PC-9 (cell line): ENCODE measurements at places on chromosomes 3 and 15. TPM values are rescaled to one million over a fixed set of nuclear protein-coding genes. Genes with fewer than 3 reads are reported as not detected.
A peak's percentile ranks its signal among the peaks of the same experiment; 100 is the strongest.

Gene ITIH1
- total RNA-seq = not detected in 2 replicates

DNA sequence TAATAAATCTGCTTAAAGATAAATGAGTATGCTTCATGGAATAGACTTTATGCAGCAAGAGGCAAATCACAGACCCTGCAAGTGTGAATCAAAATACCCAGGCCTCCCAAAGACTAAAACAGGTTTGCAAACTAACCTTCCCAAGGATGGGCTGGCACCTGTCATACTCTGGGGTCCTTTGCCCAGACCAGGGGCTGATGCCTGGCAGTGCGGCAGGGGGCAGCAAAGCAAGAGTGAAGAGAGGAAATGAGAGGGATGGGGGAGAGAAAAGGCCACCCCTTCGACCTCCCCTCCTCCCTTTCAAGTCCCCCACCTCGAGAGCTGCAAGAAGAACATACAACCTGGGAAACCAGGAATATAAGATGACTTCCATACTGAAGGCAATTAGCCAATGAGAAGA lies 31.8 kb downstream of the XXYLT1 start:
- no peak for DNase-seq
- no peaks in the 10 kb centered on the region for H3K27me3 ChIP-seq
- H3K4me1 ChIP-seq = no peaks in the 10 kb centered on the region
- no peaks in the 10 kb centered on the region for H3K36me3 ChIP-seq
- H3K27ac ChIP-seq = no peak overlapping the region

GRCh38 chr3:87468235-87468634 lies 191.9 kb upstream of the POU1F1 start:
- no peaks in the 10 kb centered on the region for H3K36me3 ChIP-seq
- no peak for DNase-seq
- H3K4me3 ChIP-seq = no peak overlapping the region
- H3K4me1 ChIP-seq = no peaks in the 10 kb centered on the region
- H3K27ac ChIP-seq = no peak overlapping the region
- H3K27me3 ChIP-seq = no peaks in the 10 kb centered on the region

- H3K27me3 ChIP-seq = no peaks in the 10 kb centered on the region
- peak; percentile 49 for DNase-seq
- no peaks in the 10 kb centered on the region for H3K4me1 ChIP-seq
- H3K27ac ChIP-seq = no peak overlapping the region
- no peaks in the 10 kb centered on the region for H3K36me3 ChIP-seq
These were observed 19.6 kb upstream of the OR5K4 start for GRCh38 chr3:98333989-98334606.

DNA sequence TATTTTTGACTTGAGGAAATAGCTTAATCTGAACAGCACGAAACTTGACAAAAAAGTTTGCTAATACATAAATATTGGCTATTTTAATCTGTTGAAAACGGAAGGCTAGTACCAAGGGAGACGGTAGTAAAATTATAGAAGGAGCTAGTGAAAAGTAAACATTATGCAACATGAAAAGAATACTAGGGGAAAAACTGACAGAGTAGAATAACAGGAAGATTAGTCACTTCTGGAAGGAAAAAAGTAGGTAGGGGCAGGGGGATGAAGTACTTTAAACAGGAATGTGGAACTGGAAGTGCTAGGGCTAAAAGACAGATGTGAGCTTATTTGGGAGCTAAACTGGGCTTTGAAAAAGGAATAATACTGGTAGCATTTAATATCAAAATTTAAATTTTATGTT lies 60.1 kb downstream of the MBNL1 start:
- peaks cover 52% of the 10 kb centered on the region for H3K4me1 ChIP-seq
- H3K4me3 ChIP-seq = peak overlapping the region; percentile 28
- peak overlapping the region; percentile 88 for H3K27ac ChIP-seq

DNA sequence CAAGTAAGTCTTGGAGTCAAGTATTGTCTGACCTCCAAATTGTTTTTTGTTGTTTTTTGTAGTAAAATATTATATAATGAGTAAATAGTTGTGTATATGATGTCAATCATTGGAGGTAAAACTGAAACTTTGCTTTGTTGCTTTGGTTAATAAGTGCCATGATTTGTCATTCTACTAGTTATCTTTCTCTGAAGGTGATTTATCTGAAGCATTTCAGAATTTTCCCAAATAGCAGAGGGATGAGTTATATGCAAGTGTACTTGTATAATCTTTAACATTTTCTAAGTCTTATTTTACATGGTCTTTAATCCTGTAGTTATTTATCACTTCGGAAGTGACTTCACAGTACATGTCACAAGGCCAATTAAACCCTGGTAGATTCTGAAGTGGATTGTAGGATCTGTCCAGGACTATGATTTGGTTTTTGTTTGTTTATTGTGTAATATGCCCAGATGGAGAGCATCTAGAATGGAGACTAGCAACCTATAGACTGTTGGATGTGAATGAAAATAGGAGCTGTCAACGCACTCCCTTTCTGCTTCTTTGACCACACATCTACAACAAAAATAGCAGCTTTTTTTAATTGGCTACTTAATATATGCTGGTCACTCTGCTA lies 93.1 kb upstream of the SAMMSON start:
- no peaks in the 10 kb centered on the region for H3K4me1 ChIP-seq
- H3K27ac ChIP-seq = no peak overlapping the region
- no peak overlapping the region for H3K4me3 ChIP-seq
- no peaks in the 10 kb centered on the region for H3K27me3 ChIP-seq
- no peak for DNase-seq

Gene ACTRT3
- 1.5 and 2.4 TPM in 2 replicates for total RNA-seq

DNA sequence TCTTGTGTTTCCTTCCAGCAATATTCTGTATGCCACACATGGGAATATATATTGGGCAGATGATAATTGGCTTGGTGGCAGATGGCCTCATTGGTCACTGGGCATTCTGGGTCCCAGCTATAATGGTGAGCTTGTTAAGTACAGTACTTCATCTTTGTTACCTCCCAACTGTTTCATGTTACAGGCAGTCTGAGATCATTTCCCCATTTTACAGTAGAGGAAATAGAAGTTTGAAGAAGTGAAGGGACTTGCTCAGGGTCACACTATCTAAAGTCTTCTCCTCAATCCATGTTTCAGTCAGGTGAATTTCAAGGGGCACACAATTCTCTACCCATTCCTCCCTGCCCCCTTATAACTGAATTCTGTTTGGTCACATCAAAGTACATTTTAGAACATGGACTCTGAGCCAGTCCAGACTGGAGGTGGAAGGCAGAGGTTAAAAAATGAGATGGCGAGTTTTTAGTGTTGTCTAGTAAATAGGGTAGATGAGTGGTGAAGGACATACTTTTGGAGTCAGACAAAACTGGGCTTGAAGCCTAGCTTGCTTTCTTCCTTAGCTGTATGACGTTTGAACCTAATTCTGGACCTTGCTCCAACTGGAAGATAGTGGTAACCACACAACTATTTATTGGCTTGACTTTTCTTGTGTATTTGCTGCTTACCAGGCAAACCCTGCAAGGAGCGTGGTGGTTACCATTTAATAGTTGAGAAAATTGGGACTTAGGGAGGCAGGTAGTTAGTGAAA lies 2.5 kb downstream of the EEFSEC start:
- H3K4me3 ChIP-seq = no peak overlapping the region
- no peak for DNase-seq
- H3K27me3 ChIP-seq = no peaks in the 10 kb centered on the region
- peaks cover 24% of the 10 kb centered on the region; the same call in 1 of the 2 replicates for H3K36me3 ChIP-seq
- peaks cover 9% of the 10 kb centered on the region for H3K4me1 ChIP-seq

DNA sequence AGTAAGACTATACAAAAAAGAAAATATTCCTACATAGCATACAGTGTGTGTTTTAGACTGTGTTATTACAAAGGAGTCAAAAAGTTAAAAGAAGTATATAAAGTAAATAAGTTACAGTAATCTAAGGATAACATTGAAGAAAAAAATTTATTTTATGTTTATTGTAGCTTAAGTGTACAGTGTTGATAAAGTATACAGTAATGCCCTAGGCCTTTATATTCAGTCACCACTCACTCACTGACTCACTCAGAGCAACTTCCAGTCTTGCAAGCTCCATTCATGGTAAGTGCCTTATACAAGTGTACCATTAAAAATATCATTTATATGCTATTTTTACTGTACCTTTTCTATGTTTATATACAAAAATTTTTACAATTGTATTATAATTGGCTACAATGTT lies 220.1 kb downstream of the BCHE start:
- H3K4me3 ChIP-seq = no peak overlapping the region
- H3K4me1 ChIP-seq = no peaks in the 10 kb centered on the region

Gene FOXB1
- 2.2 and 2.7 TPM in 2 replicates for total RNA-seq

GRCh38 chr3:40779039-40779438 lies 254.3 kb downstream of the ZNF621 start:
- DNase-seq = no peak
- no peaks in the 10 kb centered on the region for H3K27me3 ChIP-seq
- no peaks in the 10 kb centered on the region for H3K4me1 ChIP-seq
- H3K4me3 ChIP-seq = no peak overlapping the region

DNA sequence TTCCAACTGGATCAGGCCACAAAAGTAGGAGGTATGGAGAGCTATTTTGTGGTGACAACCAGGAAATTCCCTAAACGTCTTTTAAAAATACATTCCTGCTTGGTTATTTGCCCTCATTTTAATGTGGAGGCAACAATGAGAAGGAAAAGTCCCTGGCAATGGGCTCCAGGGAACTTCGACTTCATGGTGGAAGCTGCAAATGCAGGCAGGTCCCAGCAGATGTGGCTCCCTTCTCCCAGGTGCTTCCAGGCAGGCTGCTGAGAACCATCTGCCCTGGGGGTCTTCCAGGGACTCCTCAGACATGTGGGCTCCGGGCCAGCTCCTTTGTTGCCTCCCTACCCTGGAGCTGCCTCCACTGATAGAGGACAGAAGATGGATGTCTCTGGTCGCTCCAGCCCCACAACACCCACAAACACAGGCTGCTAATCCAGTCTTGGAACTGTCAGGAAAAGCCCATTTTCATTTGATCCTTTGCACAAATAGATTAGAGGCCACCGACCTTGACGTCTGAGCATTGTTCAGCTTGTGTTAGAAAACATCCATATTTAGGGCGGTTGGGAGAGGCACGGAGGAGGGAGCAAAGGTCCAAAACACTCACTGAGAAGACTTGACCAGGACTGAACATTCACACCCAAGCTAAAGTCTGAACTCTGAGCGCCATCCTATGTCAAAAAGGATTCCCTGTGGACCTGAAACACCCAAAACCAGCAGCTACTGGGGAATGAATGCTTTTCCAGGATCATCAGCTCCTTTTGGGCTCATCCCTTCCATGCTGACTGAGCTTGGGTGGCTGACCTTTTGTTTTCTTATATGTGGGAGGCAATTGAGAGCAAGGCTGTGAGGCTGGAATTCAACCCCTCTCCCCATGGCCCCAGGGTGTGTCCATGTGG lies 30.2 kb upstream of the SLCO2A1 start:
- H3K27ac ChIP-seq = no peak overlapping the region
- H3K27me3 ChIP-seq = peaks cover 7% of the 10 kb centered on the region; the same call in 1 of the 2 replicates
- no peaks in the 10 kb centered on the region for H3K4me1 ChIP-seq
- H3K36me3 ChIP-seq = no peaks in the 10 kb centered on the region
- no peak for DNase-seq

GRCh38 chr3:82814660-82815059 lies 1053.2 kb upstream of the GBE1 start:
- H3K4me1 ChIP-seq = no peaks in the 10 kb centered on the region
- H3K27ac ChIP-seq = no peak overlapping the region
- H3K36me3 ChIP-seq = no peaks in the 10 kb centered on the region
- no peaks in the 10 kb centered on the region for H3K27me3 ChIP-seq
- H3K4me3 ChIP-seq = no peak overlapping the region

DNA sequence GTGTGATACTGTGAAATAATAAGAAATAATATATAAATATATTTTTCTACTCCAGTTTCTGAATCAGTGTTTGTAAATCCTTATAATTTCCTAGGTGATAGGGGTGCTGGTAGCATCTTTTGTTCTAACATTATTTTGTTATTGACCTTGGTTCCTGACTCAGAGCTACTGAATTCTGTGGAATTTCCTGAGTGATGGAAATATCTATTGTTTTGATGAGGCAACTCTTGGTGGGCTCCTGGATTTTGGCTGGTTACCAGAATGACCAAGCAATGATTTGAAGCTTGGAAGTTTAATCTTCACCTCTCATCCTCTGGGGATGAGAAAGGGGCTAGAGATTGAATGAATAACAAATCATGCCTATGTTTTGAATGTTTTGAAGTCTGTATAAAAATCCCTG lies 377.3 kb downstream of the LPP start:
- DNase-seq = no peak
- no peak overlapping the region for H3K27ac ChIP-seq
- H3K27me3 ChIP-seq = no peaks in the 10 kb centered on the region
- H3K4me1 ChIP-seq = peaks cover 5% of the 10 kb centered on the region; the same call in 1 of the 2 replicates
- H3K36me3 ChIP-seq = no peaks in the 10 kb centered on the region

Gene SEMA5B
- total RNA-seq = not detected in 2 replicates

- H3K27me3 ChIP-seq = no peaks in the 10 kb centered on the region
- peak overlapping the region; percentile 100 for H3K27ac ChIP-seq
- H3K36me3 ChIP-seq = no peaks in the 10 kb centered on the region
- H3K4me3 ChIP-seq = peak overlapping the region; percentile 35; the same call in 1 of the 2 replicates
These were observed 37.9 kb downstream of the LIPC start for GRCh38 chr15:58469432-58470353.

- no peak overlapping the region for H3K27ac ChIP-seq
- peaks cover 10% of the 10 kb centered on the region for H3K4me1 ChIP-seq
- H3K27me3 ChIP-seq = no peaks in the 10 kb centered on the region
- H3K36me3 ChIP-seq = no peaks in the 10 kb centered on the region
- H3K4me3 ChIP-seq = no peak overlapping the region
These were observed 31.0 kb downstream of the NXPE3 start for GRCh38 chr3:101810022-101810418.

Gene GRK7
- total RNA-seq = not detected in 2 replicates

Gene BCL2A1
- not detected in 2 replicates for total RNA-seq

Gene GOLGA6L2
- total RNA-seq = not detected in 2 replicates

Gene MEGF11
- not detected in 2 replicates for total RNA-seq

DNA sequence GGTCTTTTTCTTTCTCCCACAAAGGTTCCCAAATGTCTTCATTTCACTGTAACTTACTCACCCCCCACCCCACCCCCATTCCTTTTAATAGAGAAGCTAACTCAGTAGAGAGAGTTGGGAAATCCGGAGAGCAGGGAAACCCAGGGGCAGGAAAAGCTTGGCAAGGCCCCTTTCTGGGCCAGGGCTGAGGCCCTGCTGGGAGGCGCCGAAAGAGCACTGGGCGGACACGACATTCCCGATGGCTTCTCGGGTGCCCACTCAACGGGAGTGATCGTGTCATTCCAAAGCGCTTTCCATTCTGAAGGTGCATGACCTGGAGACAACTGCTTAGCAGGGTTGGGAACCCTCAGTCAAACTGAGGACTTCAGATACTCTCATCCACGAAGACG lies 1.6 kb upstream of the DALRD3 start:
- H3K27ac ChIP-seq = no peak overlapping the region
- DNase-seq = no peak
- H3K4me3 ChIP-seq = peak overlapping the region; percentile 70
- H3K4me1 ChIP-seq = peaks cover 30% of the 10 kb centered on the region
